CD8-positive, alpha-beta memory T cell (primary cell): ENCODE measurements at places on chromosomes 4 and X. TPM values are rescaled to one million over a fixed set of nuclear protein-coding genes. Genes with fewer than 3 reads are reported as not detected.

The TCP11X2 gene
- not detected for total RNA-seq

The TMEM35A gene
- total RNA-seq = not detected

The CLCN5 gene
- 3.0 TPM for total RNA-seq

The PABPC1L2B gene
- total RNA-seq = not detected

The LPAR4 gene
- not detected for total RNA-seq

The PCSK1N gene
- total RNA-seq = 2.3 TPM
